ENCODE measurements at places on chromosomes 2 and 18. TPM values are rescaled to one million over a fixed set of nuclear protein-coding genes. Genes with fewer than 3 reads are reported as not detected.

The MROH2A gene
- total RNA-seq: not detected

The CGREF1 gene
- total RNA-seq: 4.6 TPM

The APLF gene
- total RNA-seq: 2.6 TPM

The STK36 gene
- 7.6 TPM for total RNA-seq

The SCN7A gene
- 3.5 TPM for total RNA-seq

The SLC1A4 gene
- 21.2 TPM for total RNA-seq

The IL36RN gene
- total RNA-seq: not detected

The CYP27C1 gene
- 0.48 TPM for total RNA-seq

The LTBP1 gene
- total RNA-seq: 334 TPM

The FLACC1 gene
- total RNA-seq: not detected

The G6PC2 gene
- not detected for total RNA-seq

The PFN4 gene
- 0.39 TPM for total RNA-seq

The CHST9 gene
- not detected for total RNA-seq

The TFPI gene
- 210 TPM for total RNA-seq

The LAMA3 gene
- total RNA-seq: 18.1 TPM

The IL18R1 gene
- 3.1 TPM for total RNA-seq

The CFC1 gene
- total RNA-seq: not detected

The SFTPB gene
- total RNA-seq: 1.9 TPM

The PAIP2B gene
- 0.52 TPM for total RNA-seq

The KIF1A gene
- 2.7 TPM for total RNA-seq

The SIGLEC15 gene
- 1.0 TPM for total RNA-seq

The SCYGR4 gene
- total RNA-seq: not detected

The IL1R2 gene
- total RNA-seq: 6.1 TPM

The OTOF gene
- total RNA-seq: not detected

The RETSAT gene
- total RNA-seq: 29.2 TPM

The FECH gene
- 31.2 TPM for total RNA-seq

The CIDEA gene
- not detected for total RNA-seq

The CROCC2 gene
- not detected for total RNA-seq

The SNORC gene
- 6.8 TPM for total RNA-seq

The IL1RN gene
- 0.13 TPM for total RNA-seq

The CSRNP3 gene
- 1.0 TPM for total RNA-seq

The OTOS gene
- not detected for total RNA-seq

The POTEE gene
- total RNA-seq: not detected

Data from epithelial cell of alveolus of lung (primary cell).